Heart left ventricle (tissue), 16 donors: ENCODE measurements at places on chromosomes 2 and 18.

DNA sequence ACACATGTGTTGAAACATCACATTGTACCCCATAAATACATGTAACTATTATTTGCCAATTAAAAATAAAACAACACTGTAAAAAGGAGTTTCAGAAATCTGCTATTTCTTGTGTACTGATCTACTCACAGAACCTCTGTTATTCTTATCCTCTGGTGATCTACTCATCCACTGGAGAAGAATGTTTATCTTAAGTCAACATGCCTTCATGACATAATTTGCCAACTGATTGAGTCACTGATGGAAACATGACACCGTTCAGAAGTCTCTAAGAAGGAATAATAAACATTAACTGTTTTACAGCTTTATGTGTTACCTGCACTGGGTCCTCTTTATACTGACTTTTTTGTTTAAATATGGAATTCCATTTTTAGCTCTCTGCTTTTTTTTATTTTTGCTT is 555.2 kb downstream of the DCDC2C start:
- DNase-seq = no peak

- DNase-seq = no peak
These were observed 138.1 kb downstream of the SETBP1 start for GRCh38 chr18:44818668-44819403.

- no peak for DNase-seq
These were observed 5.6 kb downstream of the WNT10A start for GRCh38 chr2:218885981-218886947.

DNA sequence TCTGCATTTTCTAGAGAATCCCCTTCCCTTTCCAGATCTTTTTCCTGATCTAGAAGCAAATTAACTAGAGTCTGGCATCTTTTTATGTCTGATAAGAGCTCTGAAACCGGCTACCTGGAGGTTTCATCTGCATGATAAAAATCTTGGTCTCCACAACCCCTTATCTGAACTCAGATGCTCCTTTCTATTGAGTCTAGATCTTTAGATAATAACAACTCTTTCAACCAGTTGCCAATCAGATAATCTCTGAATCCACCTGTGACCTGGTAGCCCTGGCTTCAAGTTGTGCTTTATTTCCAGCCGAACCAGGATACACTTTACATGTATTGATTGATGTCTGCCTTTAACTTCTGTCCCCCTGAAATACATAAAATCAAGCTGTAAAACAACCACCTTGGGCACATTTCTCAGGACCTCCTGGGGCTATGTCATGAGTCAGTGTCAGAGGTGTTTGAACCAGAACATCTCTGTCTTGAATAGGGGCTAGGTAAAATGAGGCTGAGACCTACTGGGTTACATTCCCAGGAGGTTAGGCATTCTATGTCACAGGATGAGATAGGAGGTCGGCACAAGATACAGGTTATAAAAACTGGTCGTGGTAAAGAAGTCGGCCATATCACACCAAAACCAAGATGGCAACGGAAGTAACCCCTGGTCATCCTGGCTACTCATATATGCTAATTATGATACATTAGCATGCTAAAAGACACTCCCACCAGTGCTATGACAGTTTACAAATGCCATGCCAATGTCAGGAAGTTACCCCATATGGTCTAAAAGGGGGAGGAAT is 20.8 kb downstream of the RALBP1 start:
- DNase-seq = no peak

DNA sequence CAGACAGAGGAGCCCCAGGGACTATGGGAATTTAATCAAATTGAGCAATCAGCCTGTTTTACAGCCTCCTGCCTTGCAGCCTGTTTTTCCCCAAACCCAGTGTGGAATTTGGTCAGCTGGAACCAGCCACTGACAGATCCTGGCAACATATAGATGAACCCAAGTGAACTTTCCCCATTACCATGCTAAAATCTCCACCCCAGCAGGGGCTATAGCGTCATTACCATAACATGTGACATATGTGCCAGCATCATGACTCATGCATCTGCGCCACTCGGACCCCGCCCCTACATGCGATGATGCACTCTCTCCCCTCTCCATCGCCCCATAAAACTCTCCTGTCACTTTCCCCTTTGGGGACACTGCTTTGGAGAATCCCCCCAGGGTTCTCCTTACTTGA is 17.3 kb upstream of the FEZ2 start:
- no peak for DNase-seq
